ENCODE measurements at places on chromosomes 4 and X. TPM values are rescaled to one million over a fixed set of nuclear protein-coding genes. Genes with fewer than 3 reads are reported as not detected.
A peak's percentile ranks its signal among the peaks of the same experiment; 100 is the strongest.

GRCh38 chr4:10083861-10084641 is 32.5 kb downstream of the WDR1 start:
- DNase-seq: no peak

DNA sequence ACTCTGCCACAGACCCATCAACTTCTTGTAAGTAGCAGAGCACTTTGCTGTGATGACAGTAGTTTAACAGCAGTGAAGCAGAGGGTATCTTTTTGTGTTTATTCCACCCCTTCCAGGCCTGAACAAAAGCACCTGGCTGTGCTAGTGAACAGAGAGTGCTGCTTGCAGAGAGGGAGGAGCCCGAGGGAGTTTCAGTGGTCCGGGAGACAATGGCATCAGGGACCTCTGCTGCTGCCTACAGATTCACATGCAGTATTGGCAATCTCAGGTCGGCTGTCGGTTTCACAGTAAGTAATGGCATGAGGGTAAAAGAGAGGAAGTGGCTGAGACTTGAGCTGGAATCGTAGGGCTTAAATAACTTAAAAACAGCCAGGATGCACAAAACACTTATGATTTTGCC is 755.8 kb downstream of the RPA4 start:
- DNase-seq: no peak

Gene SLC9B1
- total RNA-seq: not detected

DNA sequence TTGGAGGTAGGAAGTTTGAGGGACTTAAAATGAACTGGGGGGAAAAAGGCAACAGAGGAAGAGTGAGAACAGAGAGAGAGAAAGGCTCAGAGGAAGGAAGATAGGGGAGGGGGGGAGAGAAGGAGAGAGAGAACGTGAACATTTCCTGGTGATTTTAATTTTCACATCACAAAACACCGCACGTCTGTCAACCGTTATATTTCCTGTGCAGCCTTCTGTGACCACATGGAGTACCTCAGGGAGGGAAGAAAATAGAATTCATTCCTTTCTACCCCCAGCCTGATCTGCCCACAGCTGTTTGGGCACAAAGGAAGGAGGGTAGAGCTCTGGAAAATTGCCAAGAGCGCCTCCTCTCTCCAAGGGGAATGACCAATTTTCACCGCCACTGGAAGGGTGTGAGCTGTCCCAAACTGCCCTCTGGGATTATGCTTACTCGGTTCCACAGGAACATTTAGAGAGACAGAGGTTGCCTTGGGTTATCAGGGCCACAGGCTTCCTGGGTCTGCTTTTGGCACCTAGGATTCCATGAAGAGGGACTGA is 135.7 kb upstream of the MAMLD1 start:
- DNase-seq: no peak

- no peak for DNase-seq
Measured at GRCh38 chrX:23194885-23195554, 139.6 kb upstream of the PTCHD1 start.

DNA sequence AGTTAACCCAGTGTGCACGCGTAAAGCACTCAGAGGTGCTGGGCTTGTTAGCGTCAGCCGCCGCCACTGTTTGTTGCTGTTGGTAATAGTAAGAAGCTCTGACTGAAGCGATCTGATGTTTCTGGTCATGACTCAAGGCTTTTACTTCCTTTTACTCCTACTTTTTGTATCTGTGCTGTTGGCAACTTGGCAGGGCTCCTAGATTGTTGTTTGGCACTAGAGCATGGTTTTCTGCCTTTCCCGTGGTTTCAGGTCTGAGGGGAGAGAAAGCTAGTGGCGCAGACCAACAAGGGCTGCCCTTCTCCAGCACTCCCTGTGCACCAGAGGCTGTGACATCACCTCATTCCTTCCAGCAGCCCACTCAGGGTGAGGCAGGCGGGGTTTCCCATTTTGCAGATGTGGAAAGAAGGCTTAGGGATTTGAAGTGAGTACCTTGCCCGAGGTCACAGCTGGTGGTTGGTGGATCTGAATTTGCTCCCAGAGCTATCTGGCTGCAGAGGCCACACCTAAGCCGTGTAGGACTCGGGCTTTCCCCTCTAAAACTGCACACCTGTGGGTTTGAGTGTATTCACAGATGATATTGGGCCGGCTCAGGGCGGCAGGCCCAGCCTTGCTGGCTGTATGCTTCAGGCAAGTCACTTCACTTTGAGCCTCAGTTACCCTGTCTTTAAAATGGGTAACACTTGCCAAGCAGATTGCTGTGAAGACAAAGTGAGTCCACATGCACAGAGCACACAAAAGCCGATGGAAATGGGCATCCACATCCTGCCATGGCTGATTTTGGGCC is 51.2 kb upstream of the TADA2B start:
- DNase-seq: peak; percentile 92

GRCh38 chr4:1233641-1234308 is 15.2 kb downstream of the CTBP1 start:
- peak; percentile 23 for DNase-seq

DNA sequence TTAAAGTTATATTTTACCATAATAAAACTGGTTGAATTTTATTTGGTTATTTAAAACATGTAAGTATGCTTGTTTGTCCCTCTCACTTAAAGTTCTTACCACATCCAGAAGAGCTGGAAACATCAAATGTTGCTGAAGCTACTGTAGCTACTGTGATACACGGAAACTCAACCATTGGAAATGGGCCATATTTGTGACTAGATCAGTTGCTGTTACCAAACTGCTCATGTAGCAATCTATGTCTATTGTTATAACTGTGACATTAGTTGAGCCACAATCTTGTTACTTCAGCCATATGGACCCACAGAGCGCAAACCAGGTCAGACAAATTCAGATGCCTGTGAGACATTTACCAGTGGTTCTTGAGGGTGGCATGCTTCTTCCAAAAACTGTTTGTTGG is 41.6 kb downstream of the NDNF start:
- peak; percentile 37 for DNase-seq

GRCh38 chrX:150833454-150834056 is 64.9 kb downstream of the CD99L2 start:
- no peak for DNase-seq

GRCh38 chrX:152915541-152916241 is 17.8 kb downstream of the ZNF185 start:
- peak; percentile 65 for DNase-seq

Gene XAGE1A
- total RNA-seq: not detected

DNA sequence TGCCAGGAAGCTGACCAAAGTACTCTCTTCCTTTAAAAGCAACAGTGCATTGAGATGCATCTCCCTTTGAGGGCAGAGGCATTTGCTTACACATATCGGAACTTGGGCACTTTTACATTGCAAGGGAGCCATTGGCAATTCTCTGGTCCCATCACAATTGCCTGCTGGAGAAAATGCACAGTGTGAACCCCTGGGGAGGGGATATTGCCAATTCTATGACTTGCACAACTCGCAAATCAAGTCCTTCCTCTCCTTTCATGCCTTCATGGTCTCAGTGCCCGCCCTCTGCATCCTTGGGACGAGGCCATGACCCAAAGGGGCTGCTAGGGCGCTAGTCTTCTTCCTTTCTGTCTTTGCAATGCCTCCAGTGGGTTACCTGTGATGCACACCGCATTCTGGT is 14.9 kb upstream of the PDZD4 start:
- no peak for DNase-seq

DNA sequence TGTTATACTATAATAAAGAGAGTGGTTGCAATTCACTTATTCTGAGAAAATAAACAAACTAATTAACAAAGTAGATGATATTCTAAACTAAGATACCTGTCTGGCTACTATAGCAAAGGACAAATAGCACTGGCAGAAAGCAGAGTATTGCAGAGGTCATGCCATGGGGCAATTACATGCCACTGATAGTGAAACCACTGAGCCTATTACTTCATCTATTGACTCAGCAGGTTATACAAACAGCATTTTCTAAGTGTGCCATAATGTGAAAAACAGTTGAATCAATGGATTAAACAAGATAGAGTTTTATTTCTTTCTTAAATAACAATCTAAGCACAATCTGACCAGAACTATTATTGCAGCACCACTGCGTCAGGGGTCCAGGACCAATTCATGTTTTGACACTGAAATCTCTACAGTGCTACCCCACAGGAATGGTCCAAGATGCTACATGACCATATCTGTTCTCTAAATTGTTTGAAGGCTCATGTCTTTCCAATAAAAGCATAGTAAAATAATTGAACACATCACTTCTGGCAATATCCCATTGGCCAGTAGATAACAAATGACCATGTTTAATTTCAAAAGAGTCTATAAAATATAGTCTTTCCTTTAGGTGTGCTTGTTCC is 389.5 kb upstream of the GRID2 start:
- DNase-seq: no peak

Gene SLC6A14
- not detected for total RNA-seq

GRCh38 chr4:114052227-114052626 is 72.8 kb upstream of the ARSJ start:
- no peak for DNase-seq

- DNase-seq: no peak
Measured at GRCh38 chr4:33711826-33712225, 2532.5 kb downstream of the ARAP2 start.

Gene GRIA3
- total RNA-seq: 36.0 TPM

DNA sequence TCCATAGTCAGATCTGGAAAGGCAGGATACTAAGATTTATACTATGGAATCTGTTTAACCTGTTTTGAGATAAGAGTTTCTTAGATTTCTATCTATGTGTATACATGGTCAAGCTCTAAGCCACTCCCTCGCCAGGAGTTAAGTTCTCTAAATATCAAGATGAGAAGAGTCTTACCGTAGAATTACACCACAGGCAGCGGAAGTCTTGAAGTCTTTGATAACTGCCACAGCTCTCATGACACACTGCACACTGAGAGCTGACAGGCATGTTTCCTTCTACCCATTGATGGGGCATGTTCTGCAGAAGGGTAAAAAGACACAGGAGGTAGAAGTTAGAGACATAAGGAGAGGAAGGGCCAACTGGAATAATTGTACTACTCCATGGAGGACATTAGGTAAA is 67.7 kb downstream of the DGKK start:
- no peak for DNase-seq

- DNase-seq: no peak
Measured at GRCh38 chr4:155881555-155881954, 15.5 kb upstream of the ASIC5 start.

DNA sequence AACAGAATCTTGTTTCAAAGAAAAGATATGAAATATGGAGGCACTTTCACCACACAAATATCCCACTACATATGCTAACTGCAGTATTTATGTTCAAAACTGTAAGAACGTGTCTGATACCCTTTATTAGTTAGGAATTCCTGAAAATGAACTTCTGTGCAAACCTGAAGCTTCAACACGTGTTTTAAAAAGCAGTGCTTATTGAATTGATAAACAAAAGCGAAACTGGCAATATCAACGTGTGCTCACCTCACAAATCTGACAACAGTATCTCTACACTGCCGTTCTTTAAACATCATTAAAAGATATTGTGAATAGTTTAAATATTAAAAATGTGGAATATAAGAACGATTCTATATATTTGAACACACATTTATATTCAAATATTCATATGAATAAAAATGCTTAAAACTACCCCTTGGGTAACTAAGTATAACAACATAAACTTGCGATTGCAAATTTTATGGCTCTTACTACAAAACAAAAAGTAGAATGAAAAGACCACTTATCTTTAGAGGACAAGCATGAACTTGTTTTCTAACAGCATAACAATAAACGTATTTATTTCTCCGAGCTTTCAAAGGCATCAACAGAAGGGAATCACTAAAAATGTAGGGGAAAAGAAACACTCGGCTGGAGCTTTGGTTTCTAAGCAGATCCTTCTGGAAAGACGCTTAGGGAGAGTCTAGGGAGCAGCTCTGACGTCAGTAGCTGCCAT is at the start of gene LRP2BP:
Gene LRP2BP (minus strand): TSS at position 687 of the 718 bp plus-strand sequence. CDS start 17,738 bp downstream, outside the sequence.
- DNase-seq: peak; percentile 36

- peak; percentile 5 for DNase-seq
Measured at GRCh38 chrX:18548996-18549395, 122.9 kb downstream of the RS1 start.

DNA sequence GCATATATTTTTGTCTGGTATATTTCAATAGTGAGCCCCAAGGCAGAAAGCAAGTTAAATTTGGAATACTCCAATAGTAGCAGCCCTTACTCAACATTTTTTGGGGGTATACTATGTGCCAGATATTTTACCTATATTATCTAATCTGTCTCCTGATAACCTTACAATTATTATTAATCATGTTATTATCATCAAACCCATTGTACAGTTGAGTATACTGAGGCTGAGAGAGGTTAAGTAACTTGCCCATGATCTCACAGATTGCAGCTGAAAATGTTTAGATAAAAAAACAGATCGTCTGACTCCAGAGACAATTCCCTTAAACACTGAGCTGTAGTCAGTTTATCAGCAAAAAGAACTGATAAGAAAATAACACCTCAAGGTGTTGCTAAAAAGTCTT is 6.5 kb upstream of the RBBP7 start:
- DNase-seq: no peak

DNA sequence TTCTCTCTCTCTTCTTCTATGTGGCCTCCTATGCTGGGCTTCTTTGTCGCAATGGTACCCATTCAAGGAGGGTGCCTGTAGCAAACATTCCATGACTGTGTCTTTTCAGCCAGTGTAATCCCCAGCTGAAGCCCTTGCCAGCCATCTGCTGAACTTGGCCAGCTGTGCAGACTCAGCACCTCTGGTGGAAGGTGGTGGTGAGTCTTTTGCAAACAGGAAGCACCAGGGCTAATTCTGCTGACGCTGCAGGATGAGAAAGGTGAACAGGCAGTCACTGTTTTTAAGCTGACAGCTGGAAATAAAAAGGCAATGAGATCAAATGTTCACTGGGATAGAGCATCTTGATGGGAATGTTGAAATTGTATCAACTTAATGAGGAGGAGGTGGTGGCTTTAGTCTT is 298.7 kb upstream of the CLNK start:
- DNase-seq: no peak

DNA sequence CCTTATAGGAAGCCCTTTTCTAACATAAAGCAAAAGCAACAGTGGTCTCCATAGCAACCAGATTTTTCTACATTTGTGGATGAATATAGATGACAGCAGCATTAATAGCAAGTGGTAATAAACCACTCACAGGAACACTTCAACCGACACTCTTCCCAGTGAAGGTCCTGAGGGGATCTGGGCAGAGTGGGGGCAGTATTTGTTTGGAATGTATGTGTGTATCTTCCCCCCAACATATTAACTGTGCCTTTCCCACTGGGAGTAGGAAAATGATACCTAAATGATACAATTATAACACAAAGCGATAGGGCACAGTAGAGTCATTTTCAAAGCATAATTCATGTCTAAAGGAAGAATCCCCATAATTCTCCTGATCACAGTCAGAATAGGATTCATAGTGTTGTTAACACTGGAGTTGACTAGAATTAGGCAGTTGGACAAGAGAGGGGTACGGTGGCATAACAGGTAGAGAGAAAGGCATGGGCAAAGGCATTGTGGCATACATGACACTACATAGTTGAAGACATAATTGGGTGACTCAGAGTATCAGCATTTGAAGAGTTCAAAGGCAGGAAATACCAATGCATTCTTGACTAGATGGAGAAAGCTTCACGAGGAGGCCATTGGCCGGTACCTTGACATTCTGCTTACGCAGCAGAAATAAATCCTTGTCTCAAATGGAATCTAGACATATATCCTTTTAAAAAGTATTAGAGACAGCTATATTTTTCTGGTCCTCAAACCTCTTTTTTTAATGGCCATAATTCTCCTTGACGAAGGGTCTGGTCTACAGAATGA is 15.2 kb downstream of the CAPN6 start:
- DNase-seq: no peak
